ENCODE measurements at places on chromosomes 6 and 20.

DNA sequence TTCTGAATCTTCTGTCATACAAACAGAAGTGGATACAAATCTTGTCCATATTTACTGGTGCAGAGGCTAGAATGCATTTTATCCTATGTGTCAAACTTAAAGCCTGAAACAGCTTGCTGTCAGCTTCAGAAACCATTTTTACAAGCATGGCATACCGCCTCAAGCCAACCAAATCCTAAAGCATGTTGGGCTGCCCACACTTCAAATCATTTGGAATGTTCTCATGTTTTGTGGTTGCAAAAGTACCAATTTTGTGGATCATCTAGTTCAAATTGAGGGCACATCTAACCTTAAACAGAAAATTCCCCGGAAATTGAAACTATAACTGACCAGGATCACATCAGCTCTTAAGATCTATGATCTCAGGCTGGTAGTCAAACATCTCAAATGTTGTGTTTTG, 3.2 kb downstream of the GPR63 start:
- no peak for DNase-seq

DNA sequence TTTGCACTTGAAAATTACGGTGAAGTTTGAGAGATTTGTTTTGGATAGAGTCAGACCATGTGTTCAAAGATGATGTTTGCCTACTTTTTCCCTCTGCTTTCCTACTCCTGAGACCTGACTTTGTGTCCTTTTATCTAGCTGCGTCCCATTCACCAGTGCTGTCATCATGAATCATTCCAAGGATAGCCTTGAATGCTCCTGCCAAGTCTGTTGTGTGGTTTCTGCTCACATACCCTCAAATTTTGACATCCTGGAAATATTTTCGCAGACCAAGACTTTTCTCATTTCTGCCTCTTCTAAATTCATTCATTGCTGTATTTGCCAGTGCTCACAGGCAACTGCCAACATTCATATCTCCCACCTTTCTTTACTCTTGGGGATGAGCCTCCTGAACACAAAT, 175.9 kb upstream of the SCGN start:
- DNase-seq = no peak

- DNase-seq = no peak
These were observed 66.5 kb upstream of the SCP2D1 start for GRCh38 chr20:18747090-18747489.

DNA sequence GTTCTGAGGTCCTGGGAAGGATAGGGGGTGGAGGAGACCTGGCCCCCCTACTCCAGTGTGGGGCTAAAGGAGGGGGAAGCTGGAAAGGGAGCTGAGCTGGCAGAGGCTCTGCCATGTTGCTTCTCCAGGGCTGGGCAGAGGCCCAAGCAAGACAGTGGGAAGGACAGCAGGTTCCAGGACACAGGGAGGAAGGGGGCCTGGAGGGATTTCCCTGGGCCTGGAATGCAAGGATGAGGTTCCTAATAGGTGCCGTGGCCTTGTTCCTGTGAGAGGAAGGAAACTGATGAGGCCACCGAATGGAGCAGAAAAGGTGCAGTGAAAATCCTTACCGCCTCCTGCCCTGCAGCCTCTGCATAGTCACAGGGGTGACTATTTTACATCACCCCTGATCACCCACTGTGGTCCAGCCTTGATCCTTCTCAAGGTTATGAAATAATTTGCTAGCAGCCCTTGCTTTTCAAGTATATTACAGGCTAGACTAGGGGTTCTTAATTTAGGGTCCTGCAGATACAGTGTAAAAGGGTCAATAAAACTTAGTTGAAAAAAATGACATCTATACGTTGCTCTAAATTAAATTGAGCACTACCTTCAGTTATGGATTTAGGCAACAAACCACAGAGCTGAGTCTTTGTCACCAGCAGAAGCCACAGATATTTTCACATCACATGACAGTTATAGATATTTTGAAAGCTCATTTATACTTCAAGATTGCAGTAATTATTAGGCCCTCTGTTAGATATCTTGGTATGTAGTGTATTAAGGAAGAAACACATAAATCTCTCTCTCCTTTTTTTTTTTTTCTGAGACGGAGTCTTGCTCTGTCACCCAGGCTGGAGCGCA, 45.7 kb upstream of the RNF24 start:
- DNase-seq = no peak

DNA sequence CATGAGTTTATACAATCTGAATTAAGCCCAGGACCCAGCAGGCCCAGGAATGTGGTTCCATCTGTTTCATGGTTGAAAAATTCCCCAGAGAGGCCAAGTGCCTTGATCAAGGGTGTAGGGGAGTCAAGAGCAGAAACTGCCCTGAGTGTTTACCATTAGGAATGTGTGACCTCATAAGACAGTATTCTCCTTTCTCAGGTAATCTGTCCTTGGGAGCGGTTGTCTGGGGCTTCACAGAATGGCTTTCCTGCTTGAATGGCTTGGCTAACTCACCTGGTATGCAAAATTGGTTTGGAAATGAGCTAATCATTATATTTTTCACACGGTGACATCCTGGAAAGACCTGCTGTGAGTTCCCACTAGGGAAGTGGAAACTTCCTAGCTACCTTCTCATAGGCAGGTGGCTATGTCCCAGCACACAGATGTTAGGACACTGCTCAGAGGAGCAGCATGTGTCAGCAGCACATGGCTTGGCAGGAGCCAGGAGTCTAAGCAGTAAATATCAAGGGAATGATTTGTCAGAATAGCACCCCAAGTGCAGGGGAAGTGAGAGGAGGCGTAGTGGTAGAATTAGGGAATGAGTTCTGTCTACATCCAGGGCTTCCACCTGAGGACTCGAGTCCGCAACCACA, 17.7 kb downstream of the CLIC5 start:
- no peak for DNase-seq

- no peak for DNase-seq
These were observed 290.0 kb downstream of the PTPRK start for GRCh38 chr6:128230267-128230989.

DNA sequence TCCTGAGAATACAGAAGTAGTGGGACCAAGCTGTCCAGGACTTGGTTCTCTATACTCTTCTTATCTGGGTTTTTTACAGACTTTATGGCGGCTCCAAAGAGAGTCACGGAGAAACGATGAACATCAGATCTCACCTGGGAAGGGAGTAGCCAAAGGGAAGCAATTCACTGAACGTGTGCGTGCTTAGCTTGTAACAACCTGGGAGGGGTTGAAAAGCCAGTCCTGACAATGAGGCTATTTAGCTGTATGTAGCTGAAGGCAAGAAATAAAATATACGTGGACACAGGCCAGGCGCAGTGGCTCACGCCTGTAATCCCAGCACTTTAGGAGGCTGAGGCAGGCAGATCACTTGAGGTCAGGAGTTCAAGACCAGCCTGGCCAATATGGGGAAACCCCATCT, 18.2 kb upstream of the RBL1 start:
- no peak for DNase-seq

GRCh38 chr20:53809728-53810365, 216.2 kb upstream of the ZNF217 start:
- DNase-seq = no peak

GRCh38 chr6:53906842-53907241, 112.0 kb downstream of the LRRC1 start:
- no peak for DNase-seq

- no peak for DNase-seq
These were observed 399.6 kb downstream of the PTPRT start for GRCh38 chr20:42790111-42790510.

- no peak for DNase-seq
These were observed 15.2 kb upstream of the GUCA1A start for GRCh38 chr6:42158011-42158410.

- no peak for DNase-seq
These were observed 73.2 kb downstream of the NCR2 start for GRCh38 chr6:41408576-41408975.

DNA sequence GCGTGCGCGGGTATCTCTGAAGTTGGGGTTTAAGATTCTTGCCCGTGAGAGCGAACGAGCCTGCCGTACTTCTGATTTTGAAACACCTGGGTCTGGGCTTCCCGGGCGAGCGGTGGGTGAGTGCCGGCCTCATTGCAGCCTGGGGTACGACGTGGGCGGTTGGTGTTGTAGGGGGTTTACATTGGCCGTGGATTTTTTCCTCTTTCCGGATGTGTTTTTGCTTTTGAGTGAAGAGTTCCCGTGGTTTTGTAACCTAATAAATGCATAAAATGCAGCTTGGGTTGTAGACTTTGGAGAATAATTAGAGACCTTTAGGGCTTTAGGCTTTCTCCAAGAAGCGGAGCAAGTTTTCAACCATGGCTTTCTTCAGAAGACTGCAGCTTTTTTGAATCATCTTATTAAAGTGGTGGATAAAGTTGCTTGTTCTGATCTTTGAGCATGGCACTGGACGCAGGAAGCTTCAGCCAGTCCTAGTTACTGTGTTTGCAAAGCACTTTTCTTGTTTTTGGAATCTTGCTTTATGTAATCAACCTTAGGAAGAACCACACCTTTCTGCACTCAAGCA, 314 bp downstream of the FARS2 start:
- DNase-seq = no peak

- DNase-seq = no peak
These were observed 51.8 kb downstream of the ABRACL start for GRCh38 chr6:139080255-139080920.

Data from stimulated activated CD8-positive, alpha-beta memory T cell treated with anti-CD3 and anti-CD28 coated beads, Interleukin-4, amount 100 ng/mL, for 48 hours (primary cell).